GDM1 (cell line): ENCODE measurements at places on chromosomes 1 and 21.

DNA sequence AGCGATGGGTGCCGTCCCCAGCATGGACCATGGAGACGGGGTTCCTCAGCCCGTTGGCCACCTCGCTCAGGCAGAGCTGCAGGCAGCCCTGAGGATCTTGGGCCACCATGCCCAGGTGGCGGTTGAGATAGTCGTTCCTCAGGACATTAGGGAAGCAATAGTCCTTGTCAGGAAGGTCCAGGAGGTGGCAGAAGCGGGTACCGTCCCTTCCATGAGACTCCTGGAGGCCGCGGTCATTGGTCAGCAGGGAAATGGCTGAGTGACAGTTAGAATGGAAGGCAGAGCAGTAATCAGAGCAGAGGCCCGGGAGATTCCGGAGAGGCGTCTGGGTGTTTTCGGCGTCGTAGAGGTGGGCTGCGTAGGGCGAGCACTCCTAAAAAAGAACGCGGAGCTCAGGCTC is 4.1 kb downstream of the HHIPL2 start:
- no peak for DNase-seq

GRCh38 chr1:80657044-80657643 is 1143.6 kb upstream of the ADGRL2 start:
- no peak for DNase-seq

- DNase-seq, result no peak
These were observed 27.2 kb upstream of the TSPAN2 start for GRCh38 chr1:115116512-115116911.

DNA sequence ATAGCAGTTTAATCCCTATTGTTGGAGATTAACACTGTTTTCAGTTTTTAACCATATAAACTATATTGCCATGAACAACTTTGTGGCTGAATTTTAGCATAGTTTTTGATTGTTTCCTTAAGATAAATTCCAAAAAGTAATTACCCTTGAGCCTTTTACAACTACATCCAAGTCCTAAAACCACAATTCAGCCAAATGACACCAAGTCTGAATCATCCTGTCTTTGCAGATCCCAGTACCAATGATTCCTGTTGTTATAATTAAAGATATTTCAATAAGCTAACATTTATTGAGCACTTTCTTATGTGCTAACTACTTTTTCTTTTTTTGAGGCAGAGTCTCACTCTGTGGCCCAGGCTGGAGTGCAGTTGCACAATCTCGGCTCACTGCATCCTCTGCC is 35.6 kb downstream of the IL23R start:
- DNase-seq, result no peak

DNA sequence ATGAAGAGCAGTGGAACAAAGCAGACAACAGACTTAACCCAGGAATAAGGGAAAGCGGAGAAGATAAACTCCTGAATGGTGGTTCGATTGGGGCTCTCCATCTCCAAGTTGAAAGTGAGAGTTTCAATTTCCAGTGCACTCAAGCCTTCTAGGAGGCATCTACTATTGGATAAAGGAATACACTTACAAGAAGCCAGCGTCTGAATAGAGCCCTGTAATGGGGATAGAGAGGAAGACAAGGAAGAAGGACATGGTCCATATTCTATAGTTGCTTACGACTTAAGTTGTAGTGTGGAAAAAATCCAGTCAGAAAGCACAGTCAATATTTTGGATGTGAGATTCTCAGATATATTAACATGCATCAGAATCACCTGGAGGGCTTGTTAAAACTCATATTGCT is at the start of gene OR6K2:
Gene OR6K2, minus strand, starts transcription at position 101 of the 400 bp plus-strand sequence. Its CDS starts 0 bp downstream, at position 101.
- no peak for DNase-seq

DNA sequence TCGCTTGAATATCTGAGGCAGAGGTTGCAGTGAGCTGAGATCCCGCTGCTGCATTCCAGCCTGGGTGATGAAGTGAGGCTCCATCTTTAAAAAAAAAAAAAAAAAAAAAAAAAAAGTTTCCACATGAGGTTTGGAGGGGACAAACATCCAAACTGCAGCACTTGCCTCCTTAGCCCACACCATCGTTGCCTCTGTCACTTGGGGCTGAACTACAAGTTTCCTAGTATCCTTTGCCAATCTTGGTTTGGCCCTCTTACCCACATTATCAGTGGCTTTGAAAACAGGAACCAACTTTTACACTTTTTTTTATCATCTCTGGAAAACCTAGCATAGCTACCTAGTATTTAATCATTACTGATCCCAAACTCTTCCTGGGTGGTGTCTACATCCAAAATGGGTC is 59.2 kb downstream of the CLSTN1 start:
- no peak for DNase-seq

DNA sequence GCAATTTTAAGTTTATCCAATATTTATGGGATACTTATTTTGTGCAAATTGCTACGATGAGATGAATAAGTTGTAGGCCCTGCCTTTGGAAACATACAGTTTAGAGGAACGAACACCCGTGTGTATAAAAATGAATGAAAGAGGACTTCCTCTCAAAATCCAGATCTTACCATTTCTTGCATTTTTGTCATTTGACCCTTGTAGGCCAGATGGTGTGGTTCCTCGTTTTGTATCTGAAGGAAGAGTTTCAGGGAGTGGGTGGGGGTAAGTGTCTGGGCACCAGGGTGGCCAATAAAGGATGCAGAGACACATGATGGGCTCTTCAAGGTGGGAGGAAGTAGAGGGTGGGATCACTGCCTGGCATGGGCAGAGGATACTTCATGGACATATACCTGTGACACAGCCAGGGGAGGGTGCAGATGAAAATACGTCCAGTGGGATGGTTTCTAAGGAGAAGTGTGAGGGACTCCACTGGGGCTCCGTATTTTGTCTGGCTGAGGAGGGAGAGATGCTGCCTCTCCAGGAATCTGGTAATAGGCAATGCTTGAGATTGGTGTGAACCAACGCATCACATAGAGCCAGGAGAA is 14.4 kb downstream of the MAPKAPK2 start:
- no peak for DNase-seq

- DNase-seq, result no peak
These were observed 101.6 kb upstream of the RUNX1 start for GRCh38 chr21:35150562-35151226.

DNA sequence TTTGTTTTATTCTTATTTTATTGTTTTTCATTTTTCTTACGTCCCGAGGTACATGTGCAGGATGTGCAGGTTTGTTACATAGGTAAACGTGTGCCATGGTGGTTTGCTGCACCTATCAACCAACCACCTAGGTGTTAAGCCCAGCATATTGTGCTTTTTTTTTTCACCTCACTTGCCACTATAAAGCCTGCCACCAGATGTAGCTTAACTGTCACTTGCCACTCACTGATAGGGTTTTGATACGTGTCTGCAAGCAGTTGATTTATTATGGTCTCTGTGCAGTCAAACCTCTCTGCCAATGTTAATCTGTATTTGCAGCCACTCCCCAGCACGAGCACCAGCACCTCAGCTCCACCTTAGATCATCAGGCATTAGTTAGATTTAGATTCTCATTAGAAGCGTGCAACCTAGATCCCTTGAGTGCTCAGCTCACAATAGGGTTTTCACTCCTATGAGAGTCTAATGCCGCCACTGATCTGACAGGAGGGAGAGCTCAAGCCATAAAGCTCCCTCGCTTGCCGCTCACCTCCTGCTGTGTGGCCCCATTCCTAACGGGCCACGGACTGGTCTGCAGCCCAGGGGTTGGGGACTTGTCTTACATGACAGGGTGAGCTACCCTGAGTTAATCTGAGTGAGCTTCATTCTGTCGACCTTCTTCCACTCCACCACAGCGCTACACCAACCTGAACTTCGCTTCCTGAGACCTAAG is 17.9 kb upstream of the ABCG1 start:
- DNase-seq, result no peak

DNA sequence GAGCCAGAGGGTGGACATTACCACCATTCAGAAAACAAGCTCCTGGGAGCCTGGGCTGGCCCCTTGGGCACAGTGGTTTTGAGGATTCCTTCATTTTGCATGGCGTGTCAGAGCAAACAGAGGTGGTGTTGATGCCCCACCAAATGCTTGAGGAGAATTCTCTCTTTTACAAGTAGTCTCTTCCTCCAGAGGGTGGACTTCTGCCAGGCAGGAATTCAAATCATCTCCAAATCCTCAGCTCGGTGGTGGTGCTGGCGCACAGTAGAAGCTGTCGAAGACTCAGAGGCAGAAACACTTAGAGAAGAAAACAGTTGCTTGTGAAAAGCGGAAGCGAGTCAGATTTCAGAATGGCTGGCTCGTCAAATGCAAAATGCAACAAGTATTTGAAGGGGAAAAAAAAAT is 3.4 kb upstream of the CHI3L1 start:
- DNase-seq, result no peak

- no peak for DNase-seq
These were observed 25.6 kb downstream of the CDKN2C start for GRCh38 chr1:50995651-50996050.

DNA sequence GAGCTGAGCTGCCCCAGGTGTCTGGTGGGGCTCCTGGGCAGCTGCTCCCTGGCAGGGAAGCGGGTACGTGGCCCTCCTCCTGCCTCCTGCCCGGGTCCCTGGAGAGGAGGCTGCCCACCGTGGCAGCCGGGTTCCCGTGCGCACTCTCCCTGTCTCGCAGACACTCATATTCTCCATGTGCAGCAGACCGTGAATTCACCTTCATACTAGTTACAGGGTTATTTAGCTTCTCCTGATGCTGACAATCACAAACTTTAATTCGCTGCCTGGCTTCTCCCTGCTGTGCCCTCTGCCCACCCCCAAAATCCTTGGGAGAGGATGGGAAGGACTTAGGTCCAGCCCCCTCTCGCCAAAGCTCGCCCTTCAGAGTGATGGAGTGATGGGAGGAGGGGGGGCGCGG is 95.3 kb downstream of the CASZ1 start:
- no peak for DNase-seq
